Ureter (tissue), 1 donor: ENCODE measurements at places on chromosomes 4 and X. TPM values are rescaled to one million over a fixed set of nuclear protein-coding genes. Genes with fewer than 3 reads are reported as not detected.

- DNase-seq: no peak
Measured at GRCh38 chr4:183620421-183620820, 38.6 kb downstream of the RWDD4 start.

The IL15 gene
- total RNA-seq: 7.0 TPM

The VAMP7 gene
- 24.4 TPM for total RNA-seq

GRCh38 chr4:176340871-176341685, 21.3 kb downstream of the SPCS3 start:
- DNase-seq: no peak

GRCh38 chrX:23251043-23251442, 83.6 kb upstream of the PTCHD1 start:
- DNase-seq: no peak

DNA sequence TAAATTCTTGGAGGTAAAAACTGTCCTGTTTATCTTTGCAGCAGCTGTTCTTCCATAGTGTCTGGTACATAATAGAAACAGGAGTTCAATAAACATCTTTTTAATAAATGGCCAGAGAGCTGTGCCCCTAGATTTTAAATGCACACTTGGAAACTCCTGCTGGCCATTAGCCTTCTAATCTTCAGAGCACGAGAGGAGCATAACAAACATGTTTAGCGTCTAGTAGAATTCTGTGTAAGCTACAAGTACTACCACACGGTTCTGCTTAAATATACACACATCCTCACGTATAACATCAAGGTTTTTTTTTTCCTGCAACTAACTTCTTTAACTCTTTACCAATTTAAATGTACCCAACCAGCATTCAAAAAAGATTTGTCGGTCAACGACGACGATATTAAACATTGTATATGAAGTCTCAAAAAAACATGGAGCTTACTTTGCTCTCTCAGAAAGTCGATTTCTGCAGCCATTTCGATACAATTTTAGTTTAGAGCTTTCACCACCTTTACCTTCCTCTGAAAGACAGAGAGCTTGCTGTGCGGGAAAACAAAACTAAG, 628 bp downstream of the SCLT1 start:
- DNase-seq: no peak

DNA sequence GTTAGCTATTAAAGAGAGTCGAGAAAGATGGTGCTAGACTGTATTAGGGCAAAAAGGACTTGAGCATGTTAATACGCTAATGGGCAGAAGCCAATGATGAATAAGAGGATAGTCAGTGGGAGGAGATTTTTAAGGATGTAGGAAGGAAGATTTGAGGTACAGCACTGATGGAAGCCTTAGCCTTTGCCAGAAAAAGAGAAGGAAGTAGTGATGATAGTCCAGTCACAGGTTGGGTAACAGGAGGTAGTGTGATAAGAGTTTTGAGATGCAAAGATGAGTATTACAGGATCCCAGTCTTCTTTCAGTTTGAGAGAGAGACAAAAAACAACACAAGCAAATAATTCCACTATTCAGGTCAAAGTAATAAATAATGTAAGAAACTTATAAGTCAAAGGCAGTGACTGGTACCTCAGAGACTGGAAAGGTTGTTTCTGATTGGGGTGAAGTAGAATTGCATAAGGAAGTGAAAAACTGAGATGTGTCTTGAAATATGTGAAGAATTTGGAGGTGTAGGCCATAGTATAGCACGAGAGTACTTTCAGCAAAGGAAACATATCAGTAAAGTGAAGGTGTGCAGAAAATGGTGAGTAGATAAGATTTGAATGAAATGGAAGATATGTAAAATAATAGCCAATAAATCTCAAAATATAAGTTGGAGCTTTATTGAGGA, 22.1 kb upstream of the NDNF start:
- DNase-seq: no peak

The RAB40A gene
- 2.8 TPM for total RNA-seq

DNA sequence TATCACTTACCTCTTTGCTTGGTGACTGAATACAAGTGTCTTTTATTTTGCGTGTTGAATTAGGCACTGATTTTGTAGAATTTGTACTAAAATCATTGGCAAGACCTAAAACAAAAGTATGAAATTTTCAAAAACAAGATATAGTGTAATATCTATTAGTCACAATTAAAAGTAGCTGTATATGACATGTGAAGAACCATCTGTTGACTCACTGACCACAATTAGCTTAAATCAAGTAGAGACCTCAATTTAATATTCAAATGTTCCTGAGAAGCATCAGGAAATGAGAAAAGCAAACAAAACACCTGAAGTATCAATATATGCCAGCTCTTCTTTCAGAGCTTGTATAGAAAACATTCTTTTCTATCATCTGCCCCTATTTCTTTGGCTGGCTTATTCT, 5.5 kb downstream of the CENPC start:
- no peak for DNase-seq

The ABLIM2 gene
- total RNA-seq: 8.5 TPM

DNA sequence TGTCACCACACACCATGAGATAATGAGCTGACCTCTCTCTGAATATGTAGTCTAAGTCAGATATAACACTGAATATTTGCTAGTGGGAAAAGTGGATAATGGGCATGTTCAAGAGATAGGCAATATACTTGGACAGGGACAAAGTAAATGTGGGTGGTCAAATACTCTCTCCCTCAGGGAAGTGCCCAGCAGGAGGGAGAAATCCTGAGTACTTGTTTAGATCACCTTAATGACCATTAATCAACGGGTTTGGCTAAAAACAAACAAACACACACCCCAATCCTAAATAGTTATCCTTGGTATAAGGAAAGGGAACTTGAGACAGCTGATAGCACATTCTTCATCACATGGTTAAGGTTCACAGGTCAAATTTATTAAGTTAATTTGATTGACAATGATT, 933.5 kb downstream of the C4orf33 start:
- DNase-seq: no peak

DNA sequence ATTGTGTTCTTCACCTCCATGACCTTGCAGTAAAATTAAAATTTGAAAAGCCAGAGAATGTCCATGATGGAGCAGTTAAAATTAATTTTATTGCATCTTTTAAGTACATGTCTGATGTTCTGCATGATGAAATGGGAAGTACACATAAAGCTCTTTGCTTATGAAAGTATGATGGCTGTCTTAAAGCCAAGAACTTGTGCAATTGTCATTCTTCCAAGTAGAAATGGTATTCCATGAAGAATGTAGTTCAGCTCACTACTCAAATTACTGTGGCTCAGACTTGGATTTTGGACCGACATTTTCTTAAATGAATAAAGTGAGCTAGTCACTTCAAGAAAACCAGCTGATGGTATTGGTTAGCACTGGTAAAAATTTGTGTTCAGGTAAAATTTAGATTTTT, 161.7 kb upstream of the CXCL13 start:
- no peak for DNase-seq

- no peak for DNase-seq
Measured at GRCh38 chrX:155873188-155873587, 8.0 kb upstream of the VAMP7 start.

DNA sequence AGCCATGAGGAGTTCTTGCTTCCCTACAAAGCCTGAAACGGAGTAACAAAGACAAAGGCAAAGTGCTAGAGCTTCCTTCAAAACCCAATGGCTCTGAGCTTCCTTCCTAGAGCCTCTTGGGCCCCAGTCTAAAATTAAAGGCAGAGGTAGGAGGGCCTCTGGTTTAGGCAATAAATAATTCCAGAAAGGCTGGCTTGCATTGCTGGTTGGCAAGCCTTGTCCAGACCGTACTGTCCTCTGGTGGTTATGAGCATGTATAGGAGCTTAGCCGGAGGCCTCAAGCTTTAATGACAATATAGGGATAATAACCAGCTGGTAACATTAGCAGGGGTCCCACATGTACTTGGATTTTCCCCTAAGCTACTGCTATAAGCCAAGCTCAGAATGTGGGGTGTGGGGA, 237.3 kb downstream of the AR start:
- DNase-seq: no peak

GRCh38 chr4:60652933-60653332, 547.2 kb upstream of the ADGRL3 start:
- no peak for DNase-seq

The GAGE1 gene
- total RNA-seq: not detected

DNA sequence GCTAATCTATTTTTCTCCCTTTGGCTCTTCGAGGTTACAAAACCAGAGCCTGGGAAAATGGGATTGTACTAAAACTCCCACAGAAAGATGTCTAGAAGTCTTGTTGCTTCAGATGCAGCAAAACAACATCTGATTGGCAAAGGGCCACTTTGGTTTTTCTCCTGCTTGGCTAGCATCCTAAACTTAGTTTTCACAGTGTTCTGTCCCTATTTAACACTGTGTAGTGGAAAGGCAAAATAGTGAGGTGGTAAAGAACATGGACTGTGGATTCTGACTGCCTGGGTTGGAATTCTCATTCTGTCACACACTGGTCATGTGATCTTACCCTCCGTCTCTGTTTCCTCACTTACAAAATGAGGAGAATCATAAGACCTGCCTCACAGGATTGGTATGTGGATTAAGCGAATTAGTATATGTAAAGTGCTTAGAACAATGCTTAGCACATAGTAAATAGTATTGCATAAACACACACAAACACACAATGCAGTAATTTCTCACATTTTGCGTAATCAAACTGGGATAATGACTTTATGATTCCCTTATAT, 23.5 kb downstream of the TIGD2 start:
- DNase-seq: no peak

DNA sequence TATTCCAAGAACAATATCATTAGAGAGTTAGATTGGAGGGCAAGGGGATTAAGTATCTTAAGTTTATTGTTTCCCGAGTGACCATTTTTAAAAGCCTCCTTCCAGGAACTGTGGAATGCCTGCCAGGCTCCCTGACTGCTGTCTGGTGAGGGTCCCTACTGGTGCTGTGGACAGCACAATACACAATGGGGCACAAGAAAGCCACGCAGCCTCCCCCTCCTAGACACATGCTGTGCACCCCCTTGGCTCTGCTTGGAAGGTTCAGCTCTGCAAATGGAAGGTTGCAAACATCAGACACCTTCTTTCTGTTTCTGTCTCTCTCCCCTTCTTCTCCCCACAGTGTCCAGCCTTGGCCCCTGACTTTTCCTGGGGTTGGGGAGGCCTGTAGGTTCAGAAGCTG, 153.2 kb downstream of the SHROOM3 start:
- DNase-seq: no peak

The PRICKLE3 gene
- total RNA-seq: 24.7 TPM

The MEPE gene
- not detected for total RNA-seq

GRCh38 chrX:85836868-85837267, 210.5 kb downstream of the CHM start:
- no peak for DNase-seq

- no peak for DNase-seq
Measured at GRCh38 chr4:38101563-38101962, 141.4 kb downstream of the PTTG2 start.

- DNase-seq: no peak
Measured at GRCh38 chr4:77465271-77465670, 140.3 kb upstream of the CXCL13 start.

- DNase-seq: no peak
Measured at GRCh38 chr4:61540944-61541343, 340.8 kb downstream of the ADGRL3 start.

The WDR17 gene
- total RNA-seq: 5.5 TPM

DNA sequence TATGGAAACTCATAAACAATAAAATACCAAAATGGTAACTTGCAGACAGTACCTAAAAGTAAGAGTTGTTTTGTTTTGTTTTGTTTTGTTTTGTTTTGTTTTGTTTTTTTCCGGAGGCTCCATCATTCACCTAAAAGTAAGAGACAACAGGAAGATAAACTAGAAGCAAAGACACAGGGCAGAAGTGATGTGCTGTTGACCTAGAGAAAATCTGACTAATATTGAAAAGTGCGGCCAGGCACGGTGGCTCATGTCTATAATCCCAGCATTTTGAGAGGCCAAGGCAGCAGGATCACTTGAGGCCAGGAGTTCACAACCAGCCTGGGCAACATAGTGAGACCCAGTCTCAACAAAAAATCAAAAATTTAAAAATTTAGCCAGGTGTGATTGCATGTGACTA, 5.6 kb upstream of the CENPC start:
- DNase-seq: no peak

- no peak for DNase-seq
Measured at GRCh38 chr4:183638436-183638835, 20.5 kb downstream of the RWDD4 start.

DNA sequence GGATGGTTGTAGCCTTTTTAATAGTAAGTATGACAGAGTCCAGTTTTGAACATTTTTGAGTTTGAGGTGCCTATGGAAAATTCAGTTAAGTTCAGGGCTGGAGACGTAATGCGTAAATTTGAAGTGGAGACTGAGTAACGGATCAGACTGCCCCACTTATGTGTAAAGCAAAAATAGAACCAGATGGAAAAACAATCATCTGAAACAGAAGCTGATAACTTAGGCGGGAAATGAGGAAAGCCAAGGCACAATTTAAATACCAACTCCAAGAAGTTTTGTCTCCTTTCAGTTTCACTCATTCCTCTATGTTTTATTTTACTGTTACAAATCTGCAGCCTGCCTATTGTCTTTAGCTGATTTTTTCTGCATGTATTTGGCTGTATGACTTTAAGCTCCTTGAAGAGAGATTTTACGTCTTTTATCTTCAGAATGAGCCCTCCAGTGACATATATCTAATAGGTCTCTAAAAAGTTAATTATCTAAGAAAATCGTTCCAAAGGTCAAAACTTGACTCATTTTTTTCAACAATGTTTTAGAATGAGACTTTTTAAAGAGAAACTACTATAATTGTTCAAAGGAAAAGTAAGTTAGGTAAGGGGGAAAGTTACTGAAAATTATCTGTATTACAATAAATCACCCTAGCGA, 1.1 kb downstream of the SGCB start:
- no peak for DNase-seq

DNA sequence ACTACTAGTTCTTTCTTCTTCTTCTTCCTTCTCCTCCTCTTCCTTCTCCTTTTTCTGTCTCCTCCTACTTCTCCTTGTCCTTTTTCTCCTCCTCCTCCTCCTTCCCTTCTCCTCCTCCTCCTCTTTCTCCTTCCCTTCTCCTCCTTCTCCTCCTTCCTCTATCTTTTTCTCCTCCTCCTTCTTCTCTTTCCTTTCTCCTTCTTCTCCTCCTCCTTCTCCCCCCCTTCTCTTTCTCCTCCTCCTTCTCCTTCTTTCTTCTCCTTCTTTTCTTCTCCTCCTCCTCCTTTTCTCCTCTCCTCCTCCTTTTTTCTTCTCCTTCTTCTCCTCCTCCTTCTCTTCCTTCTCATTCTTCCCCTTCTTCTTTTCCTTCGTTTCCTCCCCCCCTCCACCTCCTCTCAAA, 21.8 kb upstream of the NAP1L5 start:
- DNase-seq: no peak

The TCEAL7 gene
- 7.9 TPM for total RNA-seq

GRCh38 chr4:183352546-183352945, 30.3 kb upstream of the CLDN24 start:
- no peak for DNase-seq

DNA sequence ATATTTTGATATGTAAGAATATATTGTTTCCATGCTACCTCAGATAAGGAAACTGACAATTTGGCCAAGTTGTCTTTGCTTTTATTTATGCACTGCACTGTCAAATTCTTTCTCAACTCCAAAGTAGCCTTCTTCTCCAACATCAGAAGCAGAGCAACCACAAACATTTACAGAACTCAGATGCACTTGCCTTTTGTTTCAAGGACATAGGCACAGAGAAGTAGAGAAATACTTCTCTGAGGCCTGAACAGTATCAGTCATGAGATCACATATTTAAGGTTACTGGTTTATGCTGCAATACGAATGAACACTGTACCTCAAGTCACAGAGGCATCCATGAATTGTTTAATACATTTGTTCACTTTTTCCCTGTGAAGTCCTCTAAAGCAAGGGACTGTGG, 606.1 kb upstream of the SLIT2 start:
- DNase-seq: no peak

GRCh38 chr4:8538703-8539567, 41.3 kb upstream of the GPR78 start:
- no peak for DNase-seq

The TCEAL5 gene
- 1.1 TPM for total RNA-seq

The SMIM10L2A gene
- 1.1 TPM for total RNA-seq
